ENCODE measurements at places on chromosomes 4 and X. TPM values are rescaled to one million over a fixed set of nuclear protein-coding genes. Genes with fewer than 3 reads are reported as not detected.

DNA sequence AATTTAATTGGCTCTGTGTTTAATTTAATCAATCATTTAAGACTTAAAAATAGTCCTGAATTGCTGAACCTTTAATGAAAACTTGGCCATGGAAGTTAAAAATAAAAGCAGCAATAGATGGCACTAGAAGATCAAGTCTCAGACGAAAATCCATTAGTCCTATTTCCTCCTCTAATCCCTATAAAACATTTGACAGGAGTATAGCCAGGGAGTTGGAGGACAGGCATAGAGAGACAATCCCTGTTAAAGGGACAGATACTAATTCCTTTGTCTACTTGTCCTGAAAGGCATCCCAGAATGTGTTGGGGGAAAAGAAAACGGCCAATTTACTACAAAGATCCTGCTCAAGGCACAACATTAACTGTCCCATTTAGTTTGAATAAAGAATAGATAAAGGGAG, 276.3 kb upstream of the TACR3 start:
- no peak overlapping the region for H3K27ac ChIP-seq
- H3K4me3 ChIP-seq, result no peak overlapping the region
- no peaks in the 10 kb centered on the region for H3K36me3 ChIP-seq
- no peak for DNase-seq
- no peaks in the 10 kb centered on the region for H3K4me1 ChIP-seq

DNA sequence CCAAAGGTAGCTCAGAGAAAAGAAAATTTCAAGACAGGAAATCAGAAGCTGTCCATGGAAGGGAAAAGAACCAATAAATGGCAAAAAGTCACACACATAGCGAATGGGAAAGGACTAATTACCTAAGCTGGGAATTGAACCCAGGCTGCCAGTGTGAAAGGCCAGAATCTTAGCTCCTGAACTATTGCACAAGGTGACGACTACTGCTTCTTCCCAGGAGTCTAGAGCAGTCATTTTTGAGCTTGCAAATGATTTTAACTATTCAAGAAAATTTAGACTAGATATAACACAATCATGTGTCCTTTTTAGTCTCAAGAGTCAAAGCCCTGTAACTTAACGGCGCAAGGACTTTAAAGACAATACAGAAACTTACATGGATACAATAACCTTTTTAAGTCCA, 34.1 kb upstream of the ZNF81 start:
- H3K4me3 ChIP-seq, result no peak overlapping the region
- no peak for DNase-seq
- no peaks in the 10 kb centered on the region for H3K27me3 ChIP-seq
- H3K27ac ChIP-seq, result no peak overlapping the region

- H3K27me3 ChIP-seq, result no peaks in the 10 kb centered on the region
- H3K4me3 ChIP-seq, result no peak overlapping the region
- no peak overlapping the region for H3K27ac ChIP-seq
- no peak for DNase-seq
- no peaks in the 10 kb centered on the region for H3K4me1 ChIP-seq
- no peaks in the 10 kb centered on the region for H3K36me3 ChIP-seq
Observed at GRCh38 chr4:176467001-176467400, 147.2 kb downstream of the SPCS3 start.

- H3K4me3 ChIP-seq, result no peak overlapping the region
- H3K4me1 ChIP-seq, result peaks cover 6% of the 10 kb centered on the region
- no peak for DNase-seq
Observed at GRCh38 chrX:72258174-72258573, 18.9 kb downstream of the RPS4X start.

- H3K27ac ChIP-seq, result peak overlapping the region; percentile 72
- peaks cover 43% of the 10 kb centered on the region for H3K36me3 ChIP-seq
- H3K4me3 ChIP-seq, result peak overlapping the region; percentile 41
- H3K27me3 ChIP-seq, result no peaks in the 10 kb centered on the region
Observed at GRCh38 chr4:99821918-99822503, 5.4 kb downstream of the DAPP1 start.

Gene IL2RG
- total RNA-seq, result 395 TPM

Gene PROM1
- total RNA-seq, result not detected
